ENCODE measurements at places on chromosomes 13 and 19.

DNA sequence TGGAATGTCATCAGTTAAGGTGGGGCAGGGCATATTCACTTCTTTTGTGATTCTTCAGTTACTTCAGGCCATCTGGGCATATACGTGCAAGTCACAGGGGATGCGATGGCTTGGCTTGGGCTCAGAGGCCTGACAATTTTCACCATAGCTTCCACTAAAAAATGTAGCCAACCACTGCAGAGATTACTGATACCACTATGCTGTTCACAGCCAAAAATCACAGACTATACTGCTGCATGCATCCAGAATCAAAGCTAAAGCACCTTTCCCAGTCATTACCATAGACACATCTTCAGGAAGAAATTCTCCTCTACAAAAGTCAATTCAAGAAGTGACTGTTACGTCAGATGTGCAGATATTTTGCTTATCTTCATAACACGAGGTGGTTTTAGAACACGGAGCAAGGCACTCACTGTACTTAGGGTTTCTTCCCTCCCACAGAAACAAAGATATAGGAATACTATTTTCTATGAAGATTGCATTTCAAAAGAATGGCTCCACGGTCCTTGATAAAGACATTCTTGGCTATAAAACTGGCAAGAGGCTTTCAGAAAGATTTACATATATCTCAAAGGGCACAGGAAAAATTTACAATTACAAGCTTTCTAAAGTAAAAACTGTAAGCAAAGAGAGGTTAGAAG lies 1556.6 kb upstream of the PRR20A start:
- no peak for DNase-seq

GRCh38 chr13:71290963-71291841 lies 575.8 kb downstream of the DACH1 start:
- peak; percentile 66 for DNase-seq

GRCh38 chr13:35978607-35979316 lies 152.4 kb downstream of the DCLK1 start:
- DNase-seq, result peak; percentile 50

DNA sequence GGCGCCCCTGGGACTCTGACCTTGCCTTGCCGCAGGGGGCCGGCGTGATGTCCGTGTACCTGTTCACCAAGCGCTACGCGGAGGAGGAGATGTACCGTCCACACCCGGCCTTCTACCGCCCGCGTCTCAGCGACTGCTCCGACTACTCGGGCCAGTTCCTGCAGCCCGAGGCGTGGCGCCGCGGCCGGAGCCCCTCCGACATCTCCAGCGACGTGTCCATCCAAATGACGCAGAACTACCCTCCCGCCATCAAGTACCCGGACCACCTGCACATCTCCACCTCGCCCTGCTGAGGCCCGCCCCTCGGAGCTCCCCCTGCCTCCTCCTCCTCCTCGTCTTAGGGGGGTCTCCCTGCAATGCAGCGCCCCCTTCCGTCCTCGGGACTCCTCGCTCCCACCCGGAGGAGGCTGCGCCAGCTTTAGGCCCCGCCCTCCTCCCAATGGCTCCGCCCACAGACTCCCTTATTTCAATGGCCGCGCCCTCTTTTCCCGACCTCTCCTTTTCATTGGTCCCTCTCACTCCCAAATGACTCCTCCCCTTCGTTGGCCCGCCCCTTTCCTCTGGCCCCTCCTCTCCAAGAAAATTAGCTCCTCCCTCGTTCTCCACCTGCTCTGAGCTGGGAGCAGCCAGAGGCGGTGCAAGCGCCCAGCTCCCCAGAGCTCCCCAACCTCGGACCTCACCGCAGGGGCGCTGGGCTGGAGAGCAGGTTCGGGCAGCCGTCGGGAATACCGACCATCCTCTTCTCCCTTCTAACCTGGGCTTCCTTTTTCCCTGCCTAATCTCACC lies 20.5 kb upstream of the CACNG8 start:
- DNase-seq, result no peak

DNA sequence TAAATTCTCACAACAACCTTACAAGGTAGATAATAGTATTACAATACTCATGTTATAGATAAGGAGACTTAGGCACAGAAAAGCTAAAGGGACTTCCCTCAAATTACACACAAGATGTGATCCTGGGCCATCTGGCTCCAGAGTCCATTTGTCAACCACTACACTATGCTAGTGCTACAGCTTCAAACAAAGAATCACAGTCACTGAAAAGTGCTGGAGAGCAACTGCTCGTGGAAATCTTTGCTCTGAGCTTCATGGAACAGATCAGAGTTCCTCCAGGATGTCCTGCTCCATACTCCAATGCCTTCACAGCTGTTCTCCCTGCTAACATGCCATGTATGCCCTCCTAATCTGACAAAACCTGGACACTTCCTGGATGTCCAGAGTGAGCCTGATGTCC lies 271.2 kb downstream of the ENOX1 start:
- DNase-seq, result no peak

DNA sequence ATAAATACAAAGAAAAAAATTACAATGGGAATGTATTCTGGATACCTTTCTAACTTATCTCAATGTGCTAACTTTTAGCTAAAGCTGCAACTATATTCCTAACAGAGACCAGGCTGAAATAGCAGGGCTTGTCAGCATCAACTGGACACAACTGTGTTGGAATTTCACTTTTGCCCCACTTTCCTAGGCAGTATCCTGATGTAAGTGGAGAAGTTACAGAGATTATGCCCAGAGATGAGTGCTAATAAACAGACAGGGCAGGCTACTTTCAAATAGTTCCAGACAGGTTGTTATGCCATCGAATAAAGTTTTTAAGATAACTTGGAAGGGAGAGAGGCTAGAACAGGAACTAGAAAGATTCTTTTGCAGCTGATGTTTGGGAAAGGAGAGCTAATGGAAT lies 201.9 kb downstream of the KCTD12 start:
- DNase-seq, result no peak

DNA sequence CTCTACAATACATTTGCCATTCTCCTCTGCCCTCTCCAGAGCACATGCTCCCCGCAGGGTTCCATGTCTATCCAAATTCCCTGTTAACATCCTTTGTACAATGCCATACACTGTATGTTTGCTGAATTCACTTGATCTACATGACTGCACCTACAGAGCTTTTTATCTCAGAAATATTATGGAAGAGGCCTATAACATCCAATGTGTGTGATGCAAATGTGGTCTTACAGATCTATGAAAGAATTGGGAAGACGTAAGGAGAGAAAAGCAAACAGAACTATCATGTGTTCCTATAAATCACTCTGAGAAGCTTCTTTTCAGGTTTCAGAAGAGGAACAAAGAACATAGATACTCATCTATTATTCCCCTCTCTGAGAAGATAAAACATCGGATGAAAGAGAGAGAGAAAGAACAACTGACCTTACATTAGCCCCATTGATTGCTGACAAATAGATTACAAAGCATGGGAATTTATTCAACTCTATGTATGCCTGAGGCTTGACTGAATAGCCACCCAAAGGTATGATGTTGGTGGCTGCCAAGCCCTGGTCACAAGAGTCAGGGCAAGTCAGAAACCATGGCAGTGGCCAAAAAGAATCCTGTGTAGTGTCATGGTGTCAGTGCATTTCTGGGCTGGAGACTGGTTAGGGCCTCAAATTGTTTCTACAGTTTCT lies 425.2 kb downstream of the FOXO1 start:
- DNase-seq, result no peak

GRCh38 chr13:97344265-97345175 lies 89.4 kb upstream of the RAP2A start:
- peak; percentile 36 for DNase-seq

DNA sequence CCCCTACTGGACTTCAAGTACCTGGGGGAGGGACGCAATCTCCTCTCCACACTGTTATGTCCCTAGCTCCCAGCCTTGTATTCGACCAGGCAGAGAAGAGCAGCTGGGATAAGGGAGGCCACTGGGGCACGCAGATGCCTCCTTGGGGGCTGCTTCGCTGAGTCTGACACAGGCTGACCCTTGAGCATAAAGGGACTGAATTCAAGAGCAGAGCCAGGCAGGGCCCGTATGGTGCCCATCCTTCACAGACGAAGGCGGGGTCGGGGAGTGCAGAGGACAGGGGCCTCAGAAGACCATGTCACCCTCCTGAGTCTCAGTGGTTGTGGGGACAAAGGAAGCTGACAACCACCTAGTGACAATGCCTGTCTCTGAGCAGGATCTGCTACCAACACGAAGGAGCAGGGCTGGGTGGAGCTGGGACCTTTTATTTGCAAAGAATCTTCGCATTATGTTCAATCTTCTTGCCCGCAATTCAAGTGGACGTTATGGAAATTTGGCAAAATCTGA lies 124.6 kb downstream of the TUBA3C start:
- DNase-seq, result no peak

- no peak for DNase-seq
Observed at GRCh38 chr13:40668335-40668734, 1.9 kb upstream of the FOXO1 start.

DNA sequence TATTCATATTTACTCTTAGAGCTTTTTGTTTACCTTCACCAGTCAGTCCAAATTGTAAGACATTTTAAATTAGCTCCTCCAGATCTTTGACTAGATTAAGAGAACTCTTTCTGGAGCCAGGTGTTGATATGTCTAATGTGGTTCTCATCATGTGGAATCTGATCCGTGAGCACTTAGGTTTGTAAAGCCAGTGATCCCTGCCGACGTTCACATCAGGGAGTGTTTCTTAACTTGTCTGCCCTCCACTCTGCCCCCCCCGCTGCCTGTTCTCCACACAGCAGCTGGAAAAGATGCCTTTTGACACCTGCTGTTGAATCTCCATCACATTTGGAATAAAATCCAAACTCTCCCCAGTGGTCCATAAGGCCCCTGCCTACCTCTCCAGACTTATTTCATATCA lies 17.7 kb downstream of the METTL21C start:
- DNase-seq, result no peak

DNA sequence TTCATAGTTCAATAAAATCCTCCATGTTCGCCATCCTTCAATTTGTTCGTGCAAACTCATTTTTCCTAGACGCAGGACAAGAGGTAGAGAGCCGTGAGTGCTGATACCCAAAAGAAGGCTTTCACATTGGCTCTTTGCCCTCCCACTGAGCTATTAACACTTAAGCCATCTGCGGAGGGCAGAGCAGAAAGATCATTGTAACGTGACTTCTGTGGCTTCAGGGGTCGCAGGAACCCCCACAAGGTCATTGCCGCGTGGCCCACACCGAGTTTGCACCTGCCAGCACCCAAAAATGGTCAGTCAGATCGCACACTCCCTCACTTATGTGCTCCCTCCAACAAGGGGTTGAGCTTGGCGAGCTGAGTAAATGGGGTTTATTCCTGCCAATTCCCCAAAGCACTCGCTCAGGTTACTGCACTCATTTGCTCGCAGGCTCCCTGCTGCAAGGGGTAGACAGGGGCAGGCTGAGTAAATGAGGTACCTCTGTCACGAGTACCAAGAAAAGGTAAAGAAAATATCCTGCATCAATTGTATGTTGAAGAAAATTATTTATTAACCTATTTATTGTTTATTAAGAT lies 144.1 kb downstream of the PRR20E start:
- no peak for DNase-seq

DNA sequence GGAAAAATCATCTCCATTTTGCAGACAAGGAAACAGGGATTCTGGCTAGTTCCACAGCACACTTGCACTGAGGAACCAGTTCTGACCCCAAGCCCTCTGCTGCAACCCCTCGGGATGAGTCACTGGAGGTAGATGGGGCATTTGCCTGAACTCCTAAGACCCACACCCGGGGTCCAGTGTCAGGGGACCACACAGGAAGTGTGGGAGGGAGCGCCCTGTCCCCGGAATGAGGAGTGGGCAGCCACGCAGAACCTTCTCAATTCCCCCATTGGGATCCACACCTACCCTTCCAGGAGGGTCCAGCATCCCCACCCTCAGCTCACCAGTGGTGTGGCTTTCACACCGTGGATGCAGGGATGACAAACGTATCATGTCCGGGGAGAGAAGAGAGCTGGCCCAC lies 62.7 kb downstream of the TSHZ3 start:
- DNase-seq, result no peak

DNA sequence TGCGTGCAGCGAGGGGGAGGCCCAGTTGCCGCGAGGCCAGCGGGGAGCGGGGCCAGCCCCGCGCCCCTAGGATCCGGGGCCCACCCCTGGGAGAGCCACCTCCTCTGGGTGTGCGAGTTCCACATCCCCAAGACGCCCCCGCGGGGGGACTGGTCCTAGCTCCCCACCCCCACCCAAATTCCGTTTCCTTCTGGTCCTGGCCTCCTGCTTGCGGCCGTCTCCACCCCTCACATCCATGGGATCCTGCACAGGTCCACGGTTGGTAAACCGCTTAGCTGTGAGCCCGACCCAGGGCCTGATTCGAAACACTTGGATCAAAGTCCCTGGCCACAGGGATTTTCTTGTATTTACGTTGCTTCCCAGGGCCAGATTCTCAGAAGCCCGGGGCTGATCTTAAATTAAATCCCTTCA lies 324 bp upstream of the FBXO17 start:
- no peak for DNase-seq

DNA sequence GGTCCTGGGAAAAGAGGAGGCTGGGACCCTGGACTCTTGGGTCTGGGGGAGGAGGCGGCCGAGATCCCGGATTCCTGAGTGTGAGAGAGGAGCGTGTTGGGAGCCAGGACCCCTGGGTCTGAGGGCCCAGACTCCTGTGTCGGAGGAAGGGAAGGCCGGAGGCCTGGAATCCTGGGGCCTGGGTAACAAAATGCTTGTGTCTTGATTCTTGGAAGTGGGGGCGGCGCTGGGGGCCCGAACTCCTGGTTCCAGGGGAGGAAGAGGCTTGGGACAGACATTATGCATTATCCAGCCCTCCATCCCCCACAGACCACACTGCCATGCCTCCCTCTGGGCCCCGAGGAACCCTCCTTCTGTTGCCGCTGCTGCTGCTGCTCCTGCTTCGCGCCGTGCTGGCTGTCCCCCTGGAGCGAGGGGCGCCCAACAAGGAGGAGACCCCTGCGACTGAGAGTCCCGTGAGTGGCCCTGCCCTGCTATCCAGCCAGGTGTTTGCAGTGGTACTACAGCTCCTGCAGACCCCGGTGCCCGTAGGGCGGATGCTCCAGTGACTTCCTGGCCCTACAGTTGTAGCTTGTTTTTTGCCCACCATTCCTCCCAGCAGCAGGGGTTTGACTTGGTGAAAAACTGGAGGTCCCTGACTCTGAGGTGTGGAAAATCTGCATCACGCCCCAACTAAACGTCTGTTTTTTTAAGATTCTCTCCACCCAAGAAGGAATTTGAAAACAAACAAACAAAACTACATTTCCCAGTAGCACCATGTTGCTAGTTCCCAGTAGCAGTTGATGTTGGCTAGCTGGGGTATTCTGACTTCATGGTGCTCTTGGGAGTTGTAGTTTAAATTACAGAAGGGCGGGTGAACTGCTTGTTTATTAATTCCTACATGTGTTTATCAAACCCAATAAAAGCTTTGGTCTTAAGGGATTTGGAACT lies 630 bp downstream of the NUCB1 start:
- DNase-seq, result no peak

- no peak for DNase-seq
Observed at GRCh38 chr13:26987486-26988013, 184.1 kb downstream of the USP12 start.

DNA sequence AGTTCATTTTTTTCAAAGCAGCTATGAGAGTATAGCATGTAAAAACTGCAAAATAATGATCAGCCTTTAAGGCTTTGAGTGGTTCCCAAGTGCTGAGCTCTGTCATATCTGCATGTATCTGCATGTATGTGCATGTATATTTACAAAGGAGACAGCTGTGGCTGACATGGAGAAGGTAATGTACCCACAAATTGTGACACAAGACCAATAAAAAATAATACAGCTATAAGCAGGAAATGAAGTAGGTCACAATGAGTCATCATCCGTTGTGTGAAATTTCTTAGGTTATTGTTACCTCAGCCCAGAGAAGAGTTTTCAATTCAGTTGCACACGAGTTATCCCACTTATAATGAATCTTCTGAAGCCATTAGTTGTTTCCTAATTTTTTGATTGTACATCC lies 60.9 kb upstream of the MED4 start:
- no peak for DNase-seq

GRCh38 chr19:23436318-23436717 lies 41.0 kb upstream of the ZNF91 start:
- no peak for DNase-seq

Data from COR-L47 (cell line).